ENCODE measurements at places on chromosomes 1 and 21.

- DNase-seq: peak; percentile 52
These were observed 8.8 kb upstream of the SAMSN1 start for GRCh38 chr21:14554948-14555347.

- no peak for DNase-seq
These were observed 88.6 kb upstream of the PLXNA2 start for GRCh38 chr1:208332774-208333126.

DNA sequence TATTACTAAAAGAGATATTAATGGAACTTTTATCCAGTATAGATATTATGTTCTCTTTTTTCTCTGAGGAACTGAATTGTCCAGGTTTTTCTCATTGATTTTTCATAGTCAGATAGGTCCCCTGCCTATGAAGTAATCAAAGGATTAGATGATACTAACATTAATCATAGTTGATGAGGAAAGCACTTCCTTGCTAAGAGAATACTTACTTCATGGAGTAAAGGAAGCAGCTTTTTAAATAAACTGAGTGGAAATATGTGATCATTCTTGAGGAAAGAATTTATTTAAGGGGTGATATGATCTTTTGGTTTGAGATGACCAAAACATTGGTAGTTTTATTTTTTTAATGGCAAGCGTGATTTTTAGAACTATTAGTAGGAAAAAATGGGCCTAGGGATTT, 58.9 kb downstream of the SWT1 start:
- DNase-seq: no peak

DNA sequence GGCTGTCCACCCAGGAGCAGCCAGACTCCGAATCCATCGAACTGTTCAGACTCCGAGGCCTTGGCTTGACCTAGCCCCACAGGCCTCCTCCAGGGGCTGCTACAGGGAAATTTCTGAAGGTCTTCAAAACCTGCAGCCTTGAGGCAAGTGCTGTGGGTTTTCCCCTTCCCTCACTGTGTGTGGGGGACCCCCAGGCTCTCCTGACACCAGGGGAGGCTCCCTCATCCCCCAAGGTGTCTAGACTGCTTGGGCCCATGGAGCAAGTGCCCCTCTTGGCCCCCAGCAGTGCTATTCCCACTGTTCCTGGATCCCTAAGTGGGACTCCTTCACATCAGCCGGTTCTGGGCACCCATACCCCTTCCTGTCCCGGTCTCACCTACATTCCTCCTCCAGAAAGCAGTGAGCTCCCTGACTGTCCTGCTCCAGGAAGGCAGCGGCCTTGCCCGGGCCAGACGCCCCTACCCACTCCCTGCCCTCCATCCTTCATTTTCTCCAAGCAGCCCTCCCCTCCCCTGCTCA, 814 bp downstream of the PAQR7 start:
- DNase-seq: no peak

- DNase-seq: peak; percentile 73
These were observed 676 bp downstream of the MORC3 start for GRCh38 chr21:36320421-36321324.

DNA sequence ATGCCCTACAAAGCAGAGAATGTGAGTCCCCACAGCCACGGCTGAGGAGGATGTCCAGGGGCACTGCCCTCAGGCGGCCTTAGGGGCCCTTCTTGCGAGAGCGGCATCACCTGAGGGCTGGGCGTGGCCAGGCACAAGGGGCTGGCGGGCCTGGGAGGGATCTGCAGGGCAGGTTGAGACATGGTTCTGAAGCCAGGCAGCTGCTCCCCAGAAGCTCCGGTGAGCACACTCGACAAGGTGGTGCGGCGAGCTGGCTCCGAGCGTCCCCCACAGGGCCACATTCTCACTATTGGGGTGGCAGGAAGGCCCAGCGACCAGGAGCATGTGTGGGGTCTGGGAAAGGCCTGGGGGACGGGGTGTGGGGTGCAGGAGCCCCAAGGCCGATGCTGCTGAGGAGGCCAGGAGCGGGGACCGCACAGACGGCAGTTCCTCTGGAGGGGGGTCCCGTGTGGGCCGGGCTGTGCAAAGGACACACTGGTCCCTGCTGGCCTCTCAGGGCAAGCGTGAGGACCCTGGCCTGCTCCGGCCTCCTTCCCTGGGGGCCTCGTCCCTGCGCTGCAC, 47.2 kb downstream of the MORN1 start:
- DNase-seq: no peak

DNA sequence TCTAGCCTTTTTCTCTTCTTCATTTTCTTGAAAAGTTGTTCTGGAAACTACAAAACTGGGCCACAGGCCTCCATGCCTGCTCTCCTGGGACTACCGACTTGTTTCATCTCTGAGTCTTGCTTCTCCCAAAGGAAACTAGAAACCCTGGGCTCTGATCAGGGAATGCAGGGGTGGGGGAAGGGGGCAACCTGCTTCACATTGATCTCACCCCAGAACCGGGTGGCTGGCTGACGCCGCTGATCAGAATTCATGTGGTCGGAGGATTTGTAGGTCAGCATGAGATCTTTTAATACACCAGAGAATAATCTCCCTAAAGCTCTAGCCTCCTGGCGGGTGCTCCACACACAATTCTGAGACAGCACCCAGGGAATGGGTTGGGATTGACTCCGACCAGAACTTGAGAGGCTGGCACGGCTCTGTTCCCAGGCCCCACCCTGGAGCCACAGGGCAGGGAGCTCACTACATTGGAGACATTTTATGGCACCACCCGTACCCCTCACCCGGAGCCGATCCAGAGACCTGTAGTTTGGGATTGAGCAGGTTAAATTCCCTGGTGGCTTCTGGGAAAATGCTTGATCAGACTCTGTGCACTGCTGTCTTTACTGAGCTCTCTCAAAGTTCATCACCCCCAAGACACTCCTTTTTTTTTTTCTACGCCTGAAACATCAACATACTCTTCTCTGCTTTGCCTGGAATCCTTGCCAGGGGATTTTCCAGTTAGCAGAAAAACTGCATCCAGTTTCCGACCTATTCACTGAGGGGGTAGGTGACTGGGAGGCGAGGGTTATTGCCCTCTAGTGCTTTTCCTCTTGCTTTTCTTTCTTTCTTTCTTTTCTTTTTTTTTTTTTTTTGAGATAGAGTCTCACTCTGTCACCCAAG, 12.2 kb upstream of the ARHGEF10L start:
- no peak for DNase-seq

GRCh38 chr1:115179397-115180079, 90.2 kb upstream of the TSPAN2 start:
- DNase-seq: no peak

GRCh38 chr1:54475357-54475881, 69.2 kb upstream of the SSBP3 start:
- DNase-seq: no peak

GRCh38 chr1:157142765-157143423, 4.7 kb upstream of the ETV3 start:
- no peak for DNase-seq

- DNase-seq: no peak
These were observed 75.9 kb upstream of the GREM2 start for GRCh38 chr1:240687820-240688219.

DNA sequence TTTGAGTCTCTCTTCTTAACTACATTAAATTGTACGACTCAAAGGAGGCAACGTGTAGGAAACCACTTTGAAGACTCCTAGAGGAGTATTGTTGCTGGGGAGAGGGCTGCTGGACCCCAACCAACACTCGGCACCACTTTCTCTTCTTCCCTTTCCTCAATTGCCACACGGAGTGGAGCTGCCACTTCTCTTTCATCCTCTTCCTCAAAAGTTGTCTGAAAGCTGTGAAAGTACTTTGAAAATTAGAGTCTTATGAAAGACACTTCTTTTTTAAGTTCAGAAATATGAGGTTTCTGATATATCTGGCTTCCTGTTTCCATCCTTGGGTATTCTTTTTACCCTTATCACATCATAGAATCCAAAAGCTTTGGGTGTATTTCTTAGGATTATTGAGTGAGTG, 59.5 kb downstream of the MRPS6 start:
- no peak for DNase-seq

DNA sequence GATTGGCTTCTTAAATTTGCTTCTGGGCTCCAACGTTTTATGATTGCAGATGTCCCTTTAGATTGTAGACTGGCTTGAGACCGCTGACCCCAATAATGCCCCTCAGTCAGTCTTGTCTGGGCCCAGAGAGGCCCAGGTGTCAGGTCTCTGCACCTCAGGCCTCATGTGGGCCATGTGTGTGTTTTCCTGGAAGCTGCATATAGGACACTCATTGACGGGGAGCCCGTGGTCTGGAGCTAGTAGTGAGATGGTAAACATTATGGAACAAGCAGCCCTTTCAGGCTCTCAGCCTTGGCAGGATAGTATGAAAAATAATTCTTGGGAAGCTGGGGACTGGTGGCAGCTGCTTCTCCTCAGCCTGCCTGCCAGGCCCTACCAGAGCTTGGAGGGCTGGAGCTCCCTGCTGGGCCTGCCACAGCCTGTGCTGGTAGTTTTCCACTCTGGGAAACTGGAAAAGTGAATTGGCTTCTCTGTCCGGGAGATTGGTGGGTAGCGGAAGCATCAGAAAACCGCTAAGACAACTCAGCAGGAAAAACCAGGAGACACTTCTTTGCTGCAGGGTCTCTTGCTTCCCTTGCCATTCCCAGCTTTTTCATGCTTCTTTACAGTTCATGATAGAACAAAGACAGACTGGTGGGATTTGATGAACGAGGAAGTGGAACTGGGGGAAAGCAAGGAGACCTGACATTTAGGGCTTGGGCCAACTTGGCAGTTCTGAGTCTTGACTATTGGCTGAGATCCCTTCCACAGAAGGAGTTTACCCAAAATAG, 57.8 kb upstream of the HSD17B7 start:
- no peak for DNase-seq

- no peak for DNase-seq
These were observed 193.3 kb upstream of the SNX7 start for GRCh38 chr1:98468111-98468717.

DNA sequence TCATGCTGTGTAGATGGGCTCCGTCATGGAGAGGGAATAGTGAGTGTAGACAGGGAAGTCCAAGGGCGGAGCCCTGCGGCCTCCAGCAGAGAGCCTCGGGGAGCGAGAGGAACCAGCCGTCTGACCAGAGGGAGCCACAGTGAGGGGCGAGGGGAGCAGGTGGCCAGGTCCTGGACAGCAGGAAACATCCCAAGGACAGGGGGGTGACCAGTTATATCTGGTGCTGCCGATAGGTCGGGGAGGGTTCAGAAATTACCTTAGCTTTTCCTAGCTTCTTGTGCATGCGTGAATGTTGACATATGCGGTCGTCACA, 46.5 kb downstream of the TRAPPC10 start:
- DNase-seq: no peak

- no peak for DNase-seq
These were observed 55.6 kb upstream of the B3GALT2 start for GRCh38 chr1:193242000-193242399.

GRCh38 chr21:33586927-33587326, 1.6 kb downstream of the DONSON start:
- DNase-seq: no peak

GRCh38 chr1:16967095-16967575, 13.3 kb downstream of the MFAP2 start:
- DNase-seq: no peak

DNA sequence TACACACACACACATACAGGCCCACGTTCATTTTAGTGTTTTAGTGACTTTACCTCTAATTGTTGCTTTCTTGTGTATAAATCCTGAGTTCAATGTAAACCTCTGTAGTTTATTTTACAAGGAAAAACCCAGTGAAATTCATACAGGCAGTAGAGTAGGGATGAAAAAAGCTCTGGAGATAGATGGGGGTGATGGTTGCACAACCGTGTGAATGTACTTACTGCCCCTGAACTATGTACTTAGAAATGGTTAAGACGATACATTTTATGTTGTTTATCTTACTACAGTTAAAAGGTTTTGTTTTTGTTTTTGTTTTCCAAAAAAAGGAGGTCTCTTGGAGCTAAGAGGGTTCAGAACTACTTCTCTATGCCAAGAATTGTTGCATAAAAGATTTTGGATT, 29.7 kb upstream of the PRDM15 start:
- no peak for DNase-seq

GRCh38 chr1:55443175-55443915, 228.2 kb upstream of the USP24 start:
- DNase-seq: no peak

DNA sequence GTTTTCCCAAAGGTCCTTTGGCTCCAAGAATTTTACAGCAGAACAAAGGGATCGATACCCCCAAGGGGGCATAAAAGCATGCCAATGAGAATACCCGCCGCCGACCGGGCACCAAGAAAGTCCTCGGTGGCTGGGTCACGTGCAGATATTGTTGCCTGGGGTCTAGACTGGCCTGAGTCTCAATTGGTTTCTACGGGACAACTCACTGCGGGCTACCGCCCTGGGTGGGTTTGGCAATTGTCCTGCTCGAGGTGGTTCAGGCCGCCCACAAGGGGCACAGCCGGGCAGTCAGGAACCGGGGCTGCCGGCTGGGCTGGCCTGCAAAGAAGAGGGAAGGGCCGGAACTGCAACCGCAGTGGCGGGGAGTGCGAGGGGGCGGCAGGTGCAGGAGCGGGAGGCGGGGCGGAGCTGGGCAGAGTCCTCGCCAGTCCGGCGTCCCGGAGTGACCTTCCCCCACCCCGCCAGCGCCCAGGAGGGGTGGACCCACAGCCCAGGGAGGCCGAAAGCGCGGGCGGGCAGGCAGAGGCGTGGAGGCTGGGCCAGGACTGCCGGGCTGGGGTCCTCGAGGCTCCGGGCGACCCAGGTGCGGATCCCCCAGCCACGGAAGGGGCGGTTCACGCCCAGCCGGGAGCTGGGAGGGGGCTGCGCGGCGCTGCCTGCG, 926 bp upstream of the ATP1B1 start:
- DNase-seq: peak; percentile 31

GRCh38 chr1:56821462-56821797, 2.2 kb upstream of the FYB2 start:
- DNase-seq: no peak

DNA sequence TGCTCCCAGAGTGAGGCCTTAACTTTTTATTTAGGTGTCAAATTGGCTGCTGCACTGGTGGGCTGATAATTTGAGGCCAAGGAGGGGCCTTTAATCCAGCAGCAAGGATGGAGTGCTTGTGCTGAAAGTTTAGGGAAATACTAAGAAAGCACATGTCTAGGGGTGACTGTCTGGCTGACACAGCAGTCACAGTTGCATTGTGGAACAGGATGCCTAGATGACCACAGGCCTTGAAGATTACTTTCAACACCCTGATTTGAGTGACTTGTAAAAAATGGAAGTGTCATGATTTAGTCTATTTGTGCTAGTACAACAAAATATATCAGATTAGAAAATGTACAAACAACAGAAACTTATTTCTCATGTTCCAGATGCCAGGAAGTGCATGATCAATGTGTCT, 57.7 kb downstream of the ZNF697 start:
- DNase-seq: no peak

Data from activated CD4-positive, alpha-beta T cell treated with anti-CD3 and anti-CD28 coated beads, Interleukin-2, amount 50 U/mL, for 48 hours (primary cell).